ENCODE measurements at places on chromosomes 3 and 15.

GRCh38 chr3:52403955-52404354 lies 40.9 kb downstream of the SEMA3G start:
- no peak for DNase-seq

DNA sequence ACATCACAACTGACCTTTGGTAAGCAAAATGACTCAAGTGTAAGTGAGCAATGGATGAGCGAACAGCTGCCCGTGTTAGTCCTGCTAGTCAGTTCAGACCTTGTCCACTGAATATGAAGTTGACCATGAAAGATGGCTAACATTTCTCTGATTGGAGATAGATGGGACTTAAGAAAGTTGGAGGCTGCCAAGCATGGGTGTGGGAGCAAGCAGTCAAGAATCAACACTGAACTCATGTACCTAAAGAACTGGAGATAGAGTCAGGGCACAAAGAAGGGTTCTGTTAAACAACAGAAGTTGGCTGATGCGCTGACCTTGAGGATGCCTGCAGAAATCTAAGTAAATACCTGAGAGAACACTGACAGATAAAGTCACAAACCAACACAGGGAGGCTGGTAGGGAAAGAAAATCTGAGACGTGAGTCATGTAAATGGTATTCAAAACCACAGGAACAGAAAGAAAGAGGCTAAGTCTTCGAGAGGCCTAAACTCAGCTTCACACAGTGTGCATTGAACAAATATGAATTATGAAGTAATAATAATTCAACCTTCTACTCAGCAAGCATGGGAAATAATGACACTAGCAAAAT lies 30.7 kb upstream of the ANPEP start:
- no peak for DNase-seq

- no peak for DNase-seq
Observed at GRCh38 chr3:136535906-136536305, 216.3 kb downstream of the STAG1 start.

DNA sequence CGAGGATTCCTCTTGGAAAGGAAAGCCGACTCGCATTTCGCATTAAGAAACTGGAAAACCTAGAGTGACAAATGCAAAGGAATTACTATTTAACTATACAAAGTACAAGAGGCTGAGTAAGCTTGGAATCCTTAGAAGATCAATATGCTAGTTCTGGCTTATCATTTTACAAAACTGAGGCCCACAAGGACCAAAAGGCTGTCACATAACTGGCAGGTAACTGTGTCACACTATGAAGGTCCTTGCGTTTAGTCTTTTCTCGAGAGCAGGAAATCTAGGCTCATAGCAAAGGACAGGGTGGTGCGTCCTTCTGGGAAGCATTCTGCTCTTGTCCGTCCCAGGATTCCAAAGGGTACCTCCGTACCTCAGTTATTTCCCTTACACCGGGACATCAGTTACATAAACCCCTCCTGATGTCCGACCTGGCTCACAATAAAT lies 629 bp downstream of the RPL24 start:
- peak; percentile 7 for DNase-seq

DNA sequence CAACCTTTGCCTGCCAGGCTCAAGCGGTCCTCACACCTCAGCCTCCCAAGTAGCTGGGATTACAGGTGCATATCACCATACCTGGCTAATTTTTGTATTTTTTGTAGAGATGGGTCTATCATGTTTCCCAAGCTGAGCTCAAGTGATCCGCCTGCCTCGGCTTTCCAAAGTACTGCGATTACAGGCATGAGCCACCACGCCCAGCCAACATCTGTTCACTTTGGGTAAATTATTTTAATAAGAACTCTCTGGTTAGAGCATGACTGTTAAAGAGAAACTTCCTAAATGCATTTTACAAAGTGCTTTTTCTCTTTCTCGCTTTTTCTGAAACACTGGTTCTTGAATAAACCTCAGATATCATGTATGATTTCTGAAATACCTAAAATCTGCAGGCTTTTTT lies 172.5 kb downstream of the PTPRG start:
- no peak for DNase-seq

DNA sequence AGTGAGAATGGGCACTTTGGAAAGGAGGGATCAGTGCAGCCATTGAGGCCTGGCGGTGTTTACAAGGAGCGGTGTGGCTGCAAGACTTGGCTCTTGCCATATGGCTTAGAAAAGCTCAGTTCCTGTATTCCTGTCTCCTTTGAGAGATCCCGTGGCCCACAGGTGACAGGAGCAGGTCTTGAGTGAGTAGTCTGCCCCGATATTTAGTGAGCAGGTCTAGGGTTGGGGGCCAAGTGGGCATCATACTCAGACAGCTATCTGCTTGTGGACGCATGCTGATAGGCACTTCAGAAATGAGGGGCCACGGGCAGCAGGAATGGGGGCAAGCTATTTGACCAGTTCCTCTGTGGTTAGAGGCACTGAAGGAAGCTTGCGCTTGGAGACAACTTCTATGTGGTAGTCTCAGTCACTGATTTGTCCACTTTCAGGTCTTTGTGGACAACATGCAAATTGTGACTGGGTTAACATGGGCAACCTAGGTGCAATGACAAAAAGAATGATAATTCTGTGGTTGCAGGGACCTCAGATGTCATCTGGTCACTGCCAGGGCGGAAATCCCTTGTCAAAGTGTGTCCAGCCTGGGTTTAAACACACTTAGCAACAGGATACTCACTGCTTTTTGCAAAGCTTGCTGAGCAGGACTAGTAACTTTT lies 1.1 kb downstream of the TMED3 start:
- DNase-seq: no peak

DNA sequence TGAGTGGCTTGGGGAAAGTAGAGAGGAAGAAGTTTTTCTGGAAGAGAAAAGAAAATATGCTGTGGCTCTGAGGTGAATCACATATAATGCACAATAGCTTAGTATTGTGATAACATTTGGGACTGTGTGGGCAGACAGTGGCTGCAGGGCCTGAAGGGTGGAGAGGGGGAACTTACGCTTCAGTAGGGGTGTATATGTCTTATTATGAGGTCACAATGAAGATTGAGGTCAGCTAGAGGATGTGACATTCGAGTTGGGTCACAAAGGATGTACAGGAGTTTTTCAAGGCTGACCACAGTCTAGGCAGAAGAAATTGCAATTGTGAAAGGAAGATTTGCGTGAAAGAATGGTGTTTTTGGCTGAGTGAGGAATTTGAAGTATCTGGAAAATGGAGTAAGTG lies 414.8 kb downstream of the LPP start:
- DNase-seq: no peak

DNA sequence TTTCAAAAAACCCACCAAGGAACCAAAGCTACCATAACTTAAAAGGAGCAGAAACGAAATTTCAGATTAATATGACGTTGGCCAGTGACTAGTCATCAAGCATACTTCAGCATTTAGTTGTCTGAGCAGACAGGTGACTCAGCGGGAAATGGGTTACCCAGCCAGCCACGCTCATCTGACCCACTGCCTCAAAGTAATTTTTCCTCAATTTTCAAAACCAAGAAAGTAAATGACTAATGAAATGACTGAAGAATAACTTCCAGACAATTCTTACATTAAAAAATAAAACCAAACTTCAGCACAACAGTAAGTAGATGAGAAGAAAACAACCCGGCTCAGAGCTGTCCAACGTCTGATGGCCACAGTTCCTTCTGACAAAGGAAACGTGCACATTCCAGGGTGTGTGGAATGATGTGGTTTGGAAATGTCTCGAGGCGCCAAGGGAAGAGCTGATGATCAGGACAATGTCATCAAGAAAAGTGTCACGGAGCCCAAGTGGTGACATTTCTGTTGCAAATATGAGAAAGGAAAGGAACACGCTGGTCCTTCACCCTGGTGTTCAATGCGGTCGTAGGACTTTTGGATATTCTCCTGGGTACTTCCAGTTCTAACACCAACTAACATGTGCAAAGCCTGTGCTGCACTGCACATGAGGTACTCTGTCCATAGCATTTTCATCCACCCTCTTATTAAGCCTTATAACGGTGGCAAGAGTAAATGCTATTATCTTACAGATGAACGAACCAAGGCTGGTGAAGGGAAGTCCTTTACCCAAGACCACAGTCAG lies 79.1 kb downstream of the FOXP1 start:
- peak; percentile 63 for DNase-seq

GRCh38 chr3:102069211-102069662 lies 219.9 kb downstream of the NFKBIZ start:
- no peak for DNase-seq

- no peak for DNase-seq
Observed at GRCh38 chr3:36890261-36890660, 54.6 kb downstream of the TRANK1 start.

DNA sequence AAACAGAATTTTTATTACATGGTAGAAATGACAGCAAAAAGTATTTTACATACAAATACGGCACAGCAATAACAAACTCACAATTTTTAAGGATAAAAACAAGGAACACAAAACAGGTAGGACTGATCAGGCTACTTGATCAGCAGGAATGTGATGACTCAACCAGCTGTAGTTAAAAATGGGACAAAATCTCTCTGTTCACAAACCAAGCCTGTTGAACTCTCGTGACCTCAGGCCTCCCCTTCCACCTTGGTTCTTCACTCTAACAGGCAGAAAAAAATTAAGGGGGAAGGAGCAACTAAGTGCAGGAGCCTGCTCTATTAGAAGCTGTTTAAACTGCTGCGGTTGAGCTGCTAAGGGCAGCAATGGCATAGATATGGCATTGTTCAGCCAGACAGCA lies 18.7 kb downstream of the FBXL22 start:
- no peak for DNase-seq
